GM12878 (cell line): ENCODE measurements at places on chromosomes 3 and 15.

DNA sequence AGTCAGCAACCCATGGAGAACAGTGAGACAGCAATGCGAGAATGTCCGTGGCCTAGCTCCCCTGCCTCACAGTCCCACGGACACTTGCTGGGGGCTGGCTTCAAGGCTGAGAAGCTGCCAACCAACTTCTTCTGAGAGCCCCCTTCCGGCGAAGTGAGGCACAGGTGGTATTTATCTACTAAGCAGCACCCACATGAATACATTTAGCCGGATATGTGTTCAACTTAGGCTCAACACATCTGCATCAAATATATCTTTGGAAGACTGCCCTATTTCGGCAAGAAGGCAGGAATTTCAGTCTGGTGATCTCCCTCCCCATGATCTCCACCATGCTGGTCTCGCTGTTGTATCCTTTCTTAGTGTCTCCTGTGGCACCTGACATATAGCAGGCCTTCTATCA, 340.9 kb upstream of the NR2E3 start:
- DNase-seq: no peak

DNA sequence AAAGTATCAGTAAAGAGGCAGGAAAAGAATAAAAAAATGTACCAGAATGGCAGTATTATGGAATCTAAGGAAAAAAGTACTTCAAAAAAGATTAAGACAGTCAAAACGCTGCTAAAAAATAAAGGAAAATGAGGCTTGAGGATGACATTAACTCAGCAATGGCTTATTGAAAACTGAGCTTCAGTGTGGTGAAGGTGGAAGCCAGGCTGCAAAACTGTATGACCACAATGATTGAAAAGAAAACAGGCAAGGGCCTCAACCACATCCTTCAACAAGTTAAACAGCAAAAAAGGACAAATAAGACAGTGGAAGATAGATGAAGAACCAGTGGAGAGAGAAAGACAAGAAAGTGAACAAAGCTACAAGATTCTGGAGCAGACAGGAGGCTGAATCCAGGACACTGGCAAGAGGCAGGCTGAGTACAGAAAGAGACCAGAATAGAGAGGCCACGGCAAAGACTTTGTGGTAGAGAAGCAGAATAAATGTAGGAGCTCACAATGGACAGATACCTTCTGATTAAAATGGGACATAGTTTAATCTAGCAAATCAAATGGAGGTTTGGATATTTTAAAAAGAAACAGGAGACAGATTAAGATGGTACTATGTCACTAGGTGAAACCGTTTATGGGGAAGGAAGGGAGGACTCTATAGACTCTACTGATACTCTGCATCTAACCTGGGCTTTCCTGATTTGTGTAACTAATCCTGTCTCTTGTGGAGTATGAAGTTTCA, 86.1 kb downstream of the TJP1 start:
- DNase-seq: peak; percentile 13

GRCh38 chr3:116440196-116440595, 5.1 kb downstream of the LSAMP start:
- DNase-seq: no peak

DNA sequence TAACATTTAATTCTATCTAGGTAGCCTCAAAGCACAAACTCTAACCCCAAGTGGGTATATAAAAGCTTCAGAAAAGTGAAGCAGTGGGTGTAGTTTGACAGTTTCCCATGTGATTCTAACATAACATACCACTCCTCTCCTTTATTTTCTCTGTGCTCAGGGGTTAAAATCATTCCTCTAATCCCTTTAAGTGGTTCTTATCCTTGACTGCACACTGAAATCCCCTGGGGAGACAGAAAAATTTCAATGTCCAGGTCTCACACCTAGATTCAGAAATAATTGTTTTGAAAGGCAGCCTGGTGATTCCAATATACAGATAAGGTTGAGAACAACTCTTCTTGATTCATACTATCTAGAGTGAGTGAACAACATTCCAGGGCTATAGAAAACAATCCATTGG, 986.4 kb downstream of the ROBO1 start:
- DNase-seq: no peak

- no peak for DNase-seq
Measured at GRCh38 chr3:142912402-142913172, 23.7 kb upstream of the PCOLCE2 start.

- DNase-seq: no peak
Measured at GRCh38 chr15:48644467-48644826, 1.1 kb downstream of the FBN1 start.

DNA sequence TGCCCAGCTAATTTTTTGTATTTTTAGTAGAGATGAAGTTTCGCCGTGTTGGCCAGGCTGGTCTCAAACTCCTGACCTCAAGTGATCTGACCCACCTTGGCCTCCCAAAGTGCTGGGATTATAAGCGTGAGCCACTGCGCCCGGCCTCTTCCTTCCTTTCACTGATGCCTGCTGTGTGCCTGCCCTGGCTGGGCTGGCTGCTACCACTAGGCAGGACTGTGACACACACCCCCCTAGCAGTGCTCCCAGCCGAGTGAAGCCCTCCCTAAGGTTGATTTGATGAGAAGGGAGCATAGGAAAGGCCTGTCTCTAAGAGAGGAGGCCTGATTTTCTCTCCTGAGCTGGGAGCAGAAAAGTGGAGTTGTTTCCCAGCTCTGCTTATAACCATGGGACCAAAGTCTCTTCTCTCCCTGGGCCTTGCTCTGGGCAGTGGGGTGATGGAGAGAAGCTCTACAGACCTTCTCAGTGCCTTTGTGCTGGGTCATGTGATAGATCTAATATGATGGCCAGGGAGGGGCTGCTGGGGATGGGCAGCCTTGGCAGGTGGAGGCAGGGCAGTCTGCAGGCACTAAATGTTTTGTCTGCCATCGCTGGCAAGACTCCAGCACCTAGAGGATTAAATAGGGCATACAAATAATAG, 20.1 kb upstream of the SFMBT1 start:
- DNase-seq: no peak
